BJ (cell line): ENCODE measurements at places on chromosomes 5 and 9. TPM values are rescaled to one million over a fixed set of nuclear protein-coding genes. Genes with fewer than 3 reads are reported as not detected.

DNA sequence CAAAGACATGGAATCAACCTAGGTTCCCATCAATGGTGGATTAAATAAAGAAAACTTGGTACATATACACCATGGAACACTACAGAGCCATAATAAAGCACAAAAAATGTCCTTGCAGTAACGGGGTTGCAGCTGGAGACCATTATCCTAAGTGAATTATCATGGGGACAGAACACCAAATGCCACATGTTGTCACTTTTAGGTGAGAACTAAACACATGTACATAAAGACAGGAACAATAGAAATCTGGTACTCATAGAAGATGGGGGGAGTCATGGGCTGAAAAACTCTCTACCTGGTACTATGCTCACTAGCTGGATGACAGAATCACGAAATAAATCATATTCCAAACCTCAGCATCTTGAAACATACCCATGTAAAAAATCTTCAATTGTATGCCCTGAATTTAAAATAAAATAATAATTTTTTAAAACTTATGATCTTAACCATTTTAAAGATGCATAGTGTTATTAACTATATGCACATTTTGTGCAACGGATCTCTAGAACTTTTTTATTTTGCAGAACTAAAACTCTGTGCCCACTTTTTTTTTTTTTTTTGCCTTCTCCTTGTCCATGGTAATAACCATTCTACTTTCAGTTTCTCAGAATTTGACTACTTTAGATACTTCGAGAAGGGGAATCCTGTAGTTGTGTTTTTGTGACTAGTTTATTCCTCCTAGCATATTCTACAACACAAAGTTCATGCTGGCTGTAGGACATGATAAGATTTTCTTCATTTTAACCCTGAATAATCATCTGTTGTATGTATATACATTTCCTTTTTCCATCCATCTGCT, 1081.6 kb upstream of the ACO1 start:
- DNase-seq: no peak

GRCh38 chr9:7341571-7341970, 458.0 kb downstream of the DMAC1 start:
- DNase-seq: no peak

GRCh38 chr5:59716029-59716428, 177.5 kb downstream of the PDE4D start:
- DNase-seq: no peak

DNA sequence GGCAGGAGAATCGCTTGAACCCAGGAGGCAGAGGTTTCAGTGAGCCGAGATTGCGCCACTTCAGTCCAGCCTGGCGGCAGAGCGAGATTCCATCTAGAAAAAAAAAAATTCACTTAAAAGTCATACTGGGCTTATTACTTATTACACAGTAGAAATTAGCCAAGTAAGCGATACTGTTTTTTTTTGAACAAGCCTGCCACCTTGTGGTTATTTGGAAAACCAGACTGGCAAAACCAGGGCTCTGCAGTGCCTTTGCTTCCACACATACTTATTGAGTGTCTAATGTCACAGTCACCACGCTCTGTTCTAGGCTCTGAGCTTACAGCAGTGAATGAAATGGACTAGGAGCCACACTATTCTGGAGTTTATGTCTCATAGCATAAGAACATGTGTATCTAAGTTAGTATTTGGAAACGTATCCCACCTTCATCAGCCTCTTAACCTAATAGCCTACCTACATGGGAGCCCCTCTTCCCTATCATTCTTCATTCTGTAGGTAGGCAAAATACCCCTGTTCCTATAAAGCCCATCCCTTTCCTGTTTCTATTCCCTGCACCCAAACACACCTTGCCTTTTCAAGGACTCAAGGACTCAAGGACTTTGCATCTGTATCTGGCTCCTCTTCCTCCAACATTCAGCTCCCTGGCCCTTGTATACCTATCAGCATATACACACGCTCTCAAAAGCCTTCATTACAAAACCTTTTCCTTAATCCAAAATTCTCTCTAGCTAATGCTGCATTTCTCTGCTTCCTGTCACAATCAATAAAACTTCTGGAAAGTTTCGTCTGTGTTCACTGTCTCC, 13.9 kb upstream of the BASP1 start:
- peak; percentile 71 for DNase-seq

DNA sequence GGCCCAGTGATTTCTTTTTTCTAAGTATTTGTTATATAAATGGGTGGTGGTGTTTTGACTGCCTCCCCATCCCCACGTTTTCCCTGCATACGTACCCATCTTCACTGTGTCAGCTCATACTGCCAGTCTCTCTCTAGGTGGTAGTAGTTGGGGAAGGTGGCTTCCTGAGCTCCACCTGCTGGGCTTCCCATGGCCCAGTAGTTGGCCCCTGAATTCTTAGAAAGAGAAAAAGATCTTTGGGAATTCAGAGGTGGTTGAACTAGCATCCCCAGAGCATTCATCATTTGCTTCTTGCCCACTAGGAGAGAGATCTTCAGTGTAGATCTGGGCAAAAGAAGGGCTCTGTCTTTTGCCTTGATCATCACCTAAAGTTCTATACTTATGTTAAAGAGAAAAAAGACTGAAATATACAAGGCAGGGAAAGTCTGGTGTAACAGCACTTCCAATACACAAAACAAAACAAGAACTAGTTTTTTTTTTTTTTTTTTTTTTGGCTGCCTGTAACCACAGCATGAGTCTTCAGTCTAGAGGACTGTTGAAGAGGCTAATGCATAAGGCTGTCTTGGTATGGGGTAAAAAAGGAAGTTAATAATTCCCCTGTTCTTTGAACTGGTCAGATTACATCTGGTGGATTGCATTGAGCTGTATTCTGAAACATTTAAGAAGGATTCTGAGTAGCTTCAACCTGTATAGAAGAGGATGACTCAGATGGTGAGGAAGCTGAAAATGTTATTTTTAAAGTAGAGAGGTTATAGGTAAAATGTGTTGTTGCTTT, 128.7 kb downstream of the ATG10 start:
- DNase-seq: no peak

- no peak for DNase-seq
These were observed 345.1 kb upstream of the PTPRD start for GRCh38 chr9:10957878-10958277.

- no peak for DNase-seq
These were observed 596 bp downstream of the SLC28A3 start for GRCh38 chr9:84339962-84340361.

DNA sequence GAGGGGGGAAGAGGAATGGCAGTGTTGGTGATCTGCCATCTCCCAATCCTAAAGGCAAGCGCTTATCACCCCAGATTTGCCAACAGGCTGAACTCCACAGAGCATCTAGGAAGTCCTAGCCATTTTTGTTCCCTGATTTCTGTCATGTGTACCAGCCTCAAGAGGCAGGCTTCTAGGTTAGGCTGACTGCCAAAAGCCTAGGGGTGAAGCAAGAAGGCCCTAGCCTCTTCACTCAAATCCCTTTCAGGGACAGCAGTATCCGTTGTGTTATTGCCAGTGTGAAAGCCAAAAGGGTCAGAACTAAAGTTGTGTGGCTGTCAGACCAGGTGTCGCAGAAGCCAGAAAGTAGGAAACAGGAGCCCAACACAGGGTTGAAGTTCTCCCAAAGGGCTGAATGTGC, 14.7 kb downstream of the IGIP start:
- no peak for DNase-seq

- peak; percentile 73 for DNase-seq
These were observed 564.0 kb downstream of the PSAT1 start for GRCh38 chr9:78860801-78861475.

DNA sequence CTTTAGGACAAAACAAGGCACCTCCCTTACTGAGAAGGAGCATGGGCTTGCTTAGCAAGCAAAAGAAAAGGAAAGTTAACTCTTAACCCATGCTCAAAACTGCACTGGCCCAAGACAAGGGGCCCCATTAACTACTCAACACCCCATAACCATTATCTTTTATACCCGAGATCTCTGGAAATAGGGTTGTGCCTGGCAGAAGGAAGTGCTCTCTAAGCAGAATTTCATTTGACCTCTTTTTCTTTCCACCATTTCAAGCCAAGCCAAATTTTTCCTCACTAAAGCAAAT, 167.2 kb downstream of the RASEF start:
- no peak for DNase-seq

DNA sequence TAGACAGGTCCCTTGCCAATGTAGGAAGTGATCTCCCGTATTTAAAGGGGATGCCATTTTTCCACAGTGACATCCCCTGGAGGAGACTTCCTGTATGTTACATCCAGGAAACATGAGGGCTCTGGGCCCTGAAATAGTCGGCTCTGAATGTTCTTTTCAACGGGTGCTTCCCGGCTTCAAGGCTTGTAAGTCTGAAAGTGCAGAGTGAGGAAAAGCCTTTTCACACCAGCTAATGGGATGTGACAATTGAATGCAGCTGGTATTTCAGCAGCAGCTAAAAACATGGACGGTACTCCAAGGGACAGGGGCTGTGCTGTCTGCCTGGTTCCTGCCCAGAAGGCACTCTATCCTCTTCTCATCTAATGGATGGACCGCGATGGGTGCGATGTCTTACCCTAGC, 1.4 kb downstream of the IL9 start:
- no peak for DNase-seq

- DNase-seq: no peak
These were observed 1.1 kb upstream of the MAT2B start for GRCh38 chr5:163504079-163504931.

GRCh38 chr5:168407211-168407610, 79.1 kb upstream of the RARS1 start:
- DNase-seq: no peak

DNA sequence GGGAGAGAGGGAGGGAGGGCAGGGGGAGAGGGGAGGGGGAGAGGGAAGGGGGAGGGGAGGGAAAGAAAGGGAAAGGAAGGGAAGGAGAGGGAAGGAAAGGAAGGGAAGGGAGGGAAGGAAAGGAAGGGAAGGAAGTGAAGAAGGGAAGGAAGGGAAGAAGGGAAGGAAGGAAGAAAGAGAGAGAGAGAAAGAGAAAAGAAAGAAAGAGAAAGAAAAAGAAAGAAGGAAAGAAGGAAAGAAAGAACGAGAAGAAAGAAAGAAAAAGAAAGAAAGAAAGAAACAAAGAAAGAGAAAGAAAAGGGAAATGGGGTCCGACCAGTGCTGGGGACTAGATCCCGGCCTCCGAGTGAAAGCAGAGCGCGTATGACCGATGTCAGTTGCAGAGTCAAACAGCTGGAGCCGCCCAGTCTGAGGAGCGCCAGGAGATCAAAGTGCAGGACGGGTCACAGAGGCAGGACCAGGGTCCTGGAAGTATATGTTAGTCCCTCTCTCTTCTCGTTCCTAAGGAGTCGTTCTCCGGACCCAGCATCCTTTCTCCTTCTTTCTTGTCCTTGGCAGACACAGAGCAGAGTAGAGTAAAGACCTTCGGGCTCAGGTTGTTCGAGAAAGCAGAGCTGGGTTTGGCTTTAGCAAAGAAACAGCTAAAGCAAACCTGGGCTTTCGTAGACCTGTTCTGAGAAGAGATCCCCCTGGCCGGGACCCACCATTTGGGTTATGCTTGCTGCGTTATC, 305.4 kb upstream of the MSX2 start:
- DNase-seq: no peak

DNA sequence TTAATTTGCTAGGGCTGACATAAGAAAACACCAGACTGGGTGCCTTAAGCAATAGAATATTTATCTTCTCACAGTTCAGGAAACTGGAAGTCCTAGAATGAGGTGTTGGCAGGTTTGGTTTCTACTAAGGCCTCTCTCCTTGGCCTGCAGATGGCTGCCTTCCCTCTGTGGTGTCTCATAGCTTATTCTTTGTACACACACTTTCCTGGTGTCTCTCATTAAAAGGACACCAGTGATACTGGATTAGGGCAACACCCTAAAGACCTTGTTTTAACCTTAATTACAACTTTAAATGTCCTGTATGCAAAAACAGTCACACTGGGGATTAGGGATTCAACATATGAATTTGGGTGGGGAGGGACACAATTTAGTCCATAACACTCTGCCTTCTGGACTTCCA, 25.1 kb downstream of the NUTM2F start:
- DNase-seq: no peak

- no peak for DNase-seq
These were observed 90.2 kb upstream of the FAM174A start for GRCh38 chr5:100444961-100445360.

DNA sequence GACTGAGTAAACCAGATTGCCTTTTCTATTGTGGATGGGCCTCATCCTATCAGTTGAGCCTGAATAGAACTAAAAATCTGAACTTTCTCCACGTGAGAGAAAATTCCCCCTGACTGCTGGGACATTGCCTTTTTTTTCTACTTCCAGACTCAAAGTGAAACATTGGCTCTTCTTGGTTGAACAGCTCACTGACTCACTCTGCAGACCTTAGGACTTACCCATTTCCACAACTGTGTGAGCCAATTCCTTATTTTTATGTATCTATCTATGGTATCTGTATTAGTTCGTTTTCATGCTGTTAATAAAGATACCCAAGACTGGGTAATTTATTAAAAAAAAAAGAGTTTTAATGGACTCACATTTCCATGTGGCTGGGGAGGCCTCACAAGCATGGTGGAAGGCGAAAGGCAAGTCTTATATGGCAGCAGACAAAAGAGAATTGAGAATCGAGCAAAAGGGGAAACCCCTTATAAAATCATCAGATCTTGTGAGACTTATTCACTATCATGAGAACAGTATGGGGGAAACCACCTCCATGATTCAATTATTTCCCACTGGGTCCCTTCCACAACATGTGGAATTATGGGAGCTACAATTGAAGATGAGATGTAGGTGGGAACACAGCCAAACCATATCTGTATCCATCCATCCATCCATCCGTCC, 306.7 kb upstream of the SLC24A2 start:
- no peak for DNase-seq

- no peak for DNase-seq
These were observed 330.4 kb upstream of the EDIL3 start for GRCh38 chr5:84715091-84715490.

DNA sequence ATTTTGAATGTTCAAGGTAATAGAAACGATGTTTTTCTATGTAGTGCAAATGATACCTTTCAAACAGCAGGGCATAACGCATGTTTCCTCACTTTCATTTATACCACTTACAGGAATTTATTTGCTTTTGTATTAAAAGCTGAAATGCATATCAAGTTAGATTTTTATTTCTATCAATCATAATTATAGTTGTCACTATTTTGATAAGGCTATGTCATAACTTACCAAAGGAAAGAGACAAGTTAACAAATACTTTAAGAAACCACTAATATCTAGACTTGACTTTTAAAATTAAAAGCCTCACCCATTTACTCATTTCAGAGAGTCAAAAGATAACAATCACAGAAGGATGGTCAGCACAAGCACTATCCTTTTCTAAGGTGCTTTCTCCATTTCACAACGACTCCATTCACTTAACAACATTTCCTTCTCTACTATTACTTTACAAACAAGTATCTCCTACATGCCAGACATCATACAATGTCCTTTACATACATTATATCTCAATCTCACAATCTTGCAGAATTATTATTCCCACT, 12.6 kb downstream of the ERP44 start:
- no peak for DNase-seq

- no peak for DNase-seq
These were observed 150.0 kb downstream of the CDC42SE2 start for GRCh38 chr5:131413605-131414559.

- DNase-seq: no peak
These were observed 746.4 kb downstream of the MTRR start for GRCh38 chr5:8615142-8615858.

HRCT1 gene
- 0.47 and 0.93 TPM in 2 replicates for polyA plus RNA-seq

C5orf34 gene
- polyA plus RNA-seq: 2.6 and 4.7 TPM in 2 replicates

PLCXD3 gene
- 0.05 and 0.06 TPM in 2 replicates for polyA plus RNA-seq

ITK gene
- not detected in 2 replicates for polyA plus RNA-seq

OR1L8 gene
- polyA plus RNA-seq: 0.05 and 0.07 TPM in 2 replicates

TMEM171 gene
- 4.4 and 5.3 TPM in 2 replicates for polyA plus RNA-seq

CDKN2A gene
- 15.2 and 20.0 TPM in 2 replicates for polyA plus RNA-seq

ELOVL7 gene
- 0.02 and 0.05 TPM in 2 replicates for polyA plus RNA-seq
